ENCODE measurements at places on chromosomes 5 and 9.

DNA sequence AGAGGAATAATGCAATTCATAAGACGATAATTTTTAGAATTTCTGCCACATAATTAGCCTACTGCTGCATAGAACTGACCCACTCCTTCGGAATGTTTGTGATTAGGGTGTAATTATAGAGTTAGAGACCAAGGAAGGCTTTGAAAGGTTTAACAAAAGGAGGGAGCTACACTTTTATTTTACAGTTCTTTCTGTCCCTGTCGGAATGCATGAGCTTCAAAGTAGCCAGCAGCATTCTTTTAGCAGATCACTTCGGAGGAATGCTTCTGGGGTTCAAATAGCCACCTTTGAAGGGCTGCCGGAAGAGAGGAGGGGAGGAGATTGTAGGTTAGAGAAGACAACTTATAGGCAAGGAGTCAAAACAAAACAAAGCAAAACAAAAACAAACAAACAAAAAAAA, 168.1 kb downstream of the GRIA1 start:
- H3K4me3 ChIP-seq = no peak overlapping the region
- H3K4me1 ChIP-seq = no peaks in the 10 kb centered on the region
- DNase-seq = no peak

- no peaks in the 10 kb centered on the region for H3K27me3 ChIP-seq
- H3K4me3 ChIP-seq = no peak overlapping the region
- peak overlapping the region; percentile 73 for H3K27ac ChIP-seq
- peaks cover 74% of the 10 kb centered on the region for H3K36me3 ChIP-seq
- no peak for DNase-seq
Observed at GRCh38 chr9:2107906-2108451, 92.8 kb downstream of the SMARCA2 start.

DNA sequence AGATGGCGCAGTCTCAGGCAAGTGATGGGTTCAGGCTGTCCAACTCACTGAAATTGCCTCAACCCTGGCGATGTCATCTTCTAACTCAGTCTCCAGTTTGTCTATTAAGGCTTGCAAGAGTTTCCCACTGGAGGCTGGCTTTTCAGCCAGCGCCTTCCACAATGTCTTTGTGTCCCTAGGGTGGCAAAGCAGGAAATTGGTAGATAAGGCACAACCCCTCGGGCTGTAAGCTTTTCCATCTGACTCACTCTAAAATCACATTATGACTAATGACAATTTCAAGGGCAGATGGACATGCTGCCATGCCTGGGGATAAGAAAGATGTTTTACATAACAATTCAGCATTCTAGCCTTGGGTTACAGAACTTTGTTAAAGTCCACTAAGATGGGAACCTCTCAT, 61.9 kb downstream of the MROH2B start:
- no peaks in the 10 kb centered on the region for H3K36me3 ChIP-seq
- no peak for DNase-seq
- no peak overlapping the region for H3K4me3 ChIP-seq
- peaks cover 7% of the 10 kb centered on the region for H3K27me3 ChIP-seq
- no peak overlapping the region for H3K27ac ChIP-seq

GRCh38 chr5:7078901-7079300, 317.0 kb upstream of the ADCY2 start:
- no peaks in the 10 kb centered on the region for H3K4me1 ChIP-seq
- H3K36me3 ChIP-seq = no peaks in the 10 kb centered on the region
- no peak overlapping the region for H3K4me3 ChIP-seq
- no peaks in the 10 kb centered on the region for H3K27me3 ChIP-seq

- H3K36me3 ChIP-seq = no peaks in the 10 kb centered on the region
- DNase-seq = no peak
- H3K27ac ChIP-seq = no peak overlapping the region
- no peaks in the 10 kb centered on the region for H3K4me1 ChIP-seq
- no peaks in the 10 kb centered on the region for H3K27me3 ChIP-seq
Observed at GRCh38 chr9:118529210-118529609, 825.0 kb downstream of the TLR4 start.

GRCh38 chr9:68981789-68982188, 32.1 kb downstream of the PRKACG start:
- no peak overlapping the region for H3K27ac ChIP-seq
- H3K4me1 ChIP-seq = peaks cover 5% of the 10 kb centered on the region

- H3K27ac ChIP-seq = no peak overlapping the region
- no peak overlapping the region for H3K4me3 ChIP-seq
- DNase-seq = no peak
- no peaks in the 10 kb centered on the region for H3K27me3 ChIP-seq
Observed at GRCh38 chr9:70569070-70569772, 154.8 kb upstream of the KLF9 start.

DNA sequence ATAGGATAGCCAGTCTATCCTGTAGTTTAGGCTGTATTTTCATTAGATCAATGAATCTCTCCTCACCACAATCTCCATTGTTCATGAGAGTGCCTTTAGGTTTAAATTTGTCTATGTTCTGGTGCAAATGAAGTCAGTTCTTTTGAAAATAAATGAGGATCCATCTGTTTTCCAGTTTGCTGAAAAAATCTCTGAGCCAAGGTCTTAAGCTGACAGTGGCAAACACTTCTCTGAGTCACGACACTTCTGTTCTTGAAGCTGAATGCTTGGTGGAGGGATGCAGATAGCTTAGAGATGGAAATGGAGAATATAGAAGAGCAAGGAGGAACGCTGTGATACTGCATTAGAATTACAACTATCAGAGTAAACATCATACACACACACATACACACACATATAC, 34.9 kb downstream of the DMRTA1 start:
- no peaks in the 10 kb centered on the region for H3K27me3 ChIP-seq
- no peak overlapping the region for H3K27ac ChIP-seq
- no peak for DNase-seq

- no peak overlapping the region for H3K4me3 ChIP-seq
- H3K27ac ChIP-seq = no peak overlapping the region
- H3K27me3 ChIP-seq = peaks cover 1% of the 10 kb centered on the region
- H3K4me1 ChIP-seq = no peaks in the 10 kb centered on the region
Observed at GRCh38 chr5:167511-167910, 23.8 kb upstream of the LRRC14B start.

- H3K4me3 ChIP-seq = no peak overlapping the region
- peaks cover 6% of the 10 kb centered on the region for H3K36me3 ChIP-seq
- no peak overlapping the region for H3K27ac ChIP-seq
- peaks cover 3% of the 10 kb centered on the region for H3K4me1 ChIP-seq
- DNase-seq = no peak
Observed at GRCh38 chr5:108193021-108193795, 188.7 kb downstream of the FBXL17 start.

DNA sequence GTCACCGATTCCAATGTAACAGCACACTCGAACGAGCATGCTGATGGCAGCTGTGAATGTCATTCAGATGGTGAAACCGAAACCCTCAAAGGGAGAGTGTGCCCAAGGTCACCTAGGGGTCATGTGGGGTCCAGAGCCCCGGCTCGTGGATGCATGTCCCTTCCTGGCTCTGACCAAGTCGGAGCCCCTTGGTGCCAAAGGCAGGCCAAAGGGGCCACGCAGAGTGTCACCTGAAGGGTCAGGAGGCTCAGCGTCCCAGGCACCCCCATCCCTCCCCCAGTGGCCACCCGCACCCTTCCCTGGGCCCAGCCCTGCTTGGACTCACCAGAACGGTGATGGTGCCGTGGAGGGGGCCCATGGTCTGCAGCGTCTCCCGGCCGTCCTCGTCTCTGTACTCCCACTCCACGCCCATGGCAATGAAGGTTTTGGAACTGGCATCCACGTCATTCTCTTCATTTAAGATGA, 69.5 kb downstream of the ZNF354C start:
- no peak for DNase-seq
- no peak overlapping the region for H3K27ac ChIP-seq
- no peak overlapping the region for H3K4me3 ChIP-seq
- no peaks in the 10 kb centered on the region for H3K27me3 ChIP-seq
- no peaks in the 10 kb centered on the region for H3K36me3 ChIP-seq

DNA sequence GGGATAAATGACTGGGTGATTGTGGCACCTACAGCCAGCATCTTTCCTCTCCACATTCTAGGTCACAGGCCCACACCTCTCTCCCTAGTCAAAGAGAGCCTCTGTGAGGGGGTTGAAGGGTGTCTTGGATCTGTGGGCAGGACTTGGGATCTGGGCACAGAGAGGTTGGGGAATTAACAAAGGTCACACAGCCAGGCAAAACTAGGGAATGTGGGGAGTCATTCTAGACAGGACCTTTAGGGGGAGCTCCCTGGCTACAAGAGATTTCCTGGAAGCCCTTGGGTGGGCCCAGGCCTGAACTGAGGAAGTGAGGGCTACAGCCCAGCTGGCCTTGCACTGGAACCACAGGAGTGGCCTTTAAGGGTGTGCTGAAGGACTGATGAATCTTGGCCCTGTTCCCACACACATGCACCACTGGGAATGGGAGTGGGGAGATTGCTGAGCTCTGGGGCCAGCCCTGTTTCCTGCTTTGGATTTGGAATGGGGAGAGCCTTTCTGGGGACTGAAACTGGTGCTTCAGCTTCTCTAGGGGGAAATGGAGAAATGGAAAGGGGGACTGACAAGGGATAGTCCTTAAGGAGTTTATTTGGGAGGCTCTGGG, 12.4 kb upstream of the CXXC5 start:
- DNase-seq = no peak
- peak overlapping the region; percentile 90 for H3K27ac ChIP-seq
- H3K27me3 ChIP-seq = no peaks in the 10 kb centered on the region
- peaks cover 41% of the 10 kb centered on the region for H3K4me1 ChIP-seq
- peak overlapping the region; percentile 74 for H3K4me3 ChIP-seq

GRCh38 chr9:92432350-92432749, 8.1 kb upstream of the OMD start:
- no peak overlapping the region for H3K27ac ChIP-seq
- H3K27me3 ChIP-seq = no peaks in the 10 kb centered on the region
- no peak for DNase-seq
- no peaks in the 10 kb centered on the region for H3K36me3 ChIP-seq
- no peaks in the 10 kb centered on the region for H3K4me1 ChIP-seq

GRCh38 chr9:124881138-124881743, 19.3 kb downstream of the ARPC5L start:
- peaks cover 48% of the 10 kb centered on the region for H3K36me3 ChIP-seq

- H3K27ac ChIP-seq = no peak overlapping the region
- no peaks in the 10 kb centered on the region for H3K27me3 ChIP-seq
- no peak overlapping the region for H3K4me3 ChIP-seq
- H3K36me3 ChIP-seq = no peaks in the 10 kb centered on the region
- no peak for DNase-seq
Observed at GRCh38 chr5:81577091-81577490, 173.8 kb downstream of the SSBP2 start.

DNA sequence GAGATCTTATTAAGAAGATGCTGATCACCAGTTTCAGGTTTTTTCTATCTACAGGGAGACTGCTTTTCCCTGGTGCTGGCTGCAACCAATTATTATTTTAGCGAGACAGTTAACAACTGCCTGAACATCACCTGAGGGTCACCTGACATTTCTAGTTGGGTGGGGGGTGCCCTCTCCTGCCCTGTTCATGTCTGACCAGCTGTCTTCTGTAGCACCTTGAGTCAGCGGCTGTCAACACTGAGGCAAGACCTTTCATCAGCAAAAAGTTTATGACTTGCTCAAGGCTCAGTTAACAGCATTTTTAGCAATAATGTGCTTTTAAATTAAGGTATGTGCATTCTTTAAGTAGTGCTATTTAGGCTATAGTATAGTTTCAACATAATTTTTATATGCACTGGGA, 58.0 kb downstream of the ADCY2 start:
- H3K27ac ChIP-seq = no peak overlapping the region
- DNase-seq = no peak
- H3K4me3 ChIP-seq = no peak overlapping the region
- no peaks in the 10 kb centered on the region for H3K27me3 ChIP-seq

DNA sequence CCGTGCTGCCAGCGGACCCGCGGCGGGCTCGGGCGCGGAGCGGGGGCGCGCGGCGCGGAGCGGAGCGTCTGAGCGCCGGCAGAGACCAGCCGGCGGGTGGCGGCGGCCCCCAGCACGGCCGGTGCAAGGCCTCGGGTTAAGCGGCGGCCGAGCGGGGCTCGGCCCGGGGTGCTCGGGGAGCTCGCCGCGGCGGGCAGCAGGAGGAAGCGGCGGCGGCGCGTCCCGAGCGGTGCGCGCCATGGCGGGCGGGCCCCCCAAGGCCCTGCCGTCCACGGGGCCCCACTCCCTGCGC, 150 bp downstream of the SNX30 start:
- no peak for DNase-seq
- H3K4me1 ChIP-seq = peaks cover 40% of the 10 kb centered on the region
- no peak overlapping the region for H3K27ac ChIP-seq

- H3K36me3 ChIP-seq = no peaks in the 10 kb centered on the region
- H3K27ac ChIP-seq = peak overlapping the region; percentile 20
- no peak overlapping the region for H3K4me3 ChIP-seq
- peaks cover 11% of the 10 kb centered on the region for H3K27me3 ChIP-seq
Observed at GRCh38 chr5:149005077-149005892, 57.6 kb downstream of the SH3TC2 start.

DNA sequence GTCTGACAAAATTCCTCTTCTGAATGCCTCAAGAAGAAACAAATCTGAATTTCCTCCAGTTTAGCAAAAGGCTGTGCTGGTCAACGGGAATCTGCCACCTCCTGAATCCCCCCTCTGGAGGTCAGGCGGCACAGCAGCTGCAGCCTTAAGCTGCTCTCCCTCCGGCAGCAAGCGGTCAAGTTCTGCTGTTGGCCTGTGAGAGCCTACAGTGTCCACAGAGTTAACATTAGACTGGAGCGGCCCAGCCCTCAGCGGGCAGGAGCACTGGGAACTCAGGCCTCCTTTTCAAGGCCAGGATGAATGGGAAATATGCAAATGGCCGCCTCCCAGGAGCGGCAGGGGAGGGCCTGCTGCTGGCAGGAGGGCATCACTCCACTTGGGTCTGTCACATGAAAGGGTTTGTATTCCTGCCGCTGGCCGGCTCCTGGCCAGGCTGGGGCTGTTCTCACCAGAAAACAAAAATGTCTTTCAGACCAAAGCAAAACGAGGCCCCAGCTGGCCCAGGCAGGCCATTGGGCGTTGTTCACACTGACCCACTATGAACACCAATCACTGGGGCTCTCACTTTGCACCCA, 8.2 kb downstream of the ACSL6 start:
- no peak overlapping the region for H3K4me3 ChIP-seq
- H3K36me3 ChIP-seq = peaks cover 3% of the 10 kb centered on the region
- no peaks in the 10 kb centered on the region for H3K27me3 ChIP-seq

Data from effector memory CD8-positive, alpha-beta T cell (primary cell).